Dorsolateral prefrontal cortex (tissue), 122 donors: ENCODE measurements at places on chromosomes 11 and 22.

GRCh38 chr11:57527056-57527631 is 3.4 kb downstream of the TIMM10 start:
- peak; percentile 83 for DNase-seq

- DNase-seq, result no peak
Observed at GRCh38 chr22:45399712-45400445, 13.5 kb downstream of the SMC1B start.

- no peak for DNase-seq
Observed at GRCh38 chr11:81959341-81959740, 774.3 kb downstream of the FAM181B start.

DNA sequence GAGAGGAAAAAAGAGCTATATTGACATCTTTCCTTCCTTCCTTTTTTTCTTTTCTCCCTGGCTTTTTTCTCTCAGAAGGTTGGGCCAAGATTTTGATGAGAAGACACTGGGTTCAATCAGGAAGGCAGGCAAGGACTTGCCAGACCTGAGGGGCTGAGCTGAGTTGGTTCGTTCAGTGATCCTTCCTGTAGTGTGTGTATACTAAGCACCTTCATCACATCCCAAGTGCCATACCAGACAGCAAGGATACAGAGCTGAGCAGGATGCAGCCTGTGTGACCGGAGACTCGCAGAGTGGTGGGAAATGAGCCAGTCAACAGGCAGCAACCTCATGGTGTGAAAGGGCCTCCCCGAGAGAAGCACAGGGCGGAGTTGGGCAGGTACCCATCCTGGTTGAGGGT is 95.5 kb downstream of the SPON1 start:
- no peak for DNase-seq

DNA sequence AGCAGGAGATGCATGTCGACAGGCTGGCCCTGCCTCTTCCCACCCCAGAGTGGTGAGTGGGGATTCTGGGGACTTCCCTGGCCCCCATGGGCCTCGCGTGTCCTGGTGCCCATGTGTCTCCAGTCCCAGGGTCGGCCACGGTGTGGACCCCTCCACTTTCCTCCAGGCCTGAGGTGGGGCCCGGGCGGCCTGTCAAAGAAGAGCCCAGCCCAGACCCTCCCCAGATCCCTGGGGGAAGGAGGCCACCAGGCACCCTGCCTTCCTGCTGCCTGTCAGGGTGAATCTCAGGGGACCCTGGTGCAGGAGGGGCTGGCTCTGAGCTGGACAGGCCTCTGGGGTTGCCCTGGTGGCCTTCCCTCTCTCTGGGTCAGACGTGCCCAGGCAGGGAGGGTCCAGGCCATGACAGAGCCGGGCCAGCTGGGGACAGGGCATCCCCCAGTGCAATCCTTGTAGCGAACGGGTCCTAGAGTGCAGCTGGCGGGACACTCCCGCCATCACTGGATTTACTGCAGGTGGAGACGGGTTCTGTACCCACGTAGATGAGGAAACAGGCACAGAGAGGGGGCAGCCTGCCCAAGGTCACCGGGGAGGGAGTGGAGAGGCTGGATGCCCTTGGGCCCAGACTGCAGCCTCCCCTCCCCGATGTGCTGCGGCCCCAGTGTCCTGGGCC is 13.5 kb upstream of the MUC6 start:
- peak; percentile 11 for DNase-seq

DNA sequence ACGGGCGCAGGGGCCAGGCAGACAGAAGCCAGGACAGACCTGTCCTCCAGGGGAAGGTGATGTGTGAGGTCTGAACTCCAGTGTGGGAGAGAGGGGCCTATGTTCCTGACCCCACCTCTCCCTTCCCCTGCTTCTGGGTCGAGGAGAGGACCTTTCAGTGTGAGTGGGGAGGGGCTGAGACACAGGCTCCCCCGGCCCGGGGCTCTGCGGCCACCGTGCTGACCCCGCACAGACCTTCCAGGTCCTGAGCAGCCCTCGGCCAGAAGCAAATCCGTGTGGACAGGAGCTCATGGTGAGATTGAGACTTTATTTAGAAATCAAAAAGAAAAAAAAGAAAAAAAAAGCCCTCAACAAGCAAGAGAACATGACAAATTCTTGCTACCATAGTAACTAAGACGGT is 680.5 kb downstream of the BRD1 start:
- DNase-seq, result no peak

GRCh38 chr22:33440756-33441155 is 382.6 kb upstream of the SYN3 start:
- DNase-seq, result no peak

DNA sequence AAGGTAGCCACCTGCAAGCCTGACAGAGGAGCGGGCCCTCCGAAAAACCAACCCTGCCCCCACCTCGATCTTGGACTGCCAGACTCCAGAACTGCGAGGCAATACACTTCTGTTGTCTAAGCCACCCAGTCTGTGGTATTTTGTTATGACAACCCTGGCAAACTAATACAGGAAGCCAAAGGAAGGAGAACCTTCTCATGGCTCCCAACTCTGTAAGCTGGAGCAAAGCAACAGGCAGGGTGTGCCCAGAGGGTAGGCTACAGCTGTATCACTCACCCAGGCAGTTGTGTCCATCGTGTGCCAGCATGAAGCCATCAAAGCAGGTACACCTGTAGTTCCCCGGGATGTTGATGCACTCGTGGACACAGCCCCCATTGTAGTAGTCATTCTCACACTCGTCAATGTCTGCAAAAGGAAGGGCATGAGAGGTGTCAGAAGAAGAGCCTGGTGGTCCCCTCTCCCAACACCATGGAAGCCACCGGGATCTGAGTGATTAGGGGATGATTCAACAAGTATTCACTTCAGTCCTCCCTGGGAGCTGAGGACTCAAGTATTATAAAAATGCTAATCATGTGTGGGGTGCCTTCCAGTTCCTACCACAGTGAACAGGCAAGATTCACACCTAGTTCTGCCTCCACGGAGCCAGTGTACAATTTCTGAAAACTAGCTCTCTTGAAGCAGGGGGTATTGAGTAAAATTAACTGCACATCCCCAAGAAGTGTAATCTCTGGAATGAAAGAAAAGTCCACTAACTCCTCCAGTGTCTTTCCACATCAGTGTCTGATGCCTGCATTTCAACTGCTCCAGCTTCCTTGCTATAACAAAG is 23.3 kb downstream of the SCUBE1 start:
- DNase-seq, result no peak

GRCh38 chr11:130631119-130631518 is 182.7 kb downstream of the ADAMTS15 start:
- no peak for DNase-seq

- DNase-seq, result no peak
Observed at GRCh38 chr22:31160328-31160978, 471 bp downstream of the RNF185 start.

GRCh38 chr11:86673872-86674750 is 1.7 kb upstream of the ME3 start:
- DNase-seq, result no peak

- no peak for DNase-seq
Observed at GRCh38 chr11:1668911-1669473, 28.0 kb upstream of the KRTAP5-6 start.

DNA sequence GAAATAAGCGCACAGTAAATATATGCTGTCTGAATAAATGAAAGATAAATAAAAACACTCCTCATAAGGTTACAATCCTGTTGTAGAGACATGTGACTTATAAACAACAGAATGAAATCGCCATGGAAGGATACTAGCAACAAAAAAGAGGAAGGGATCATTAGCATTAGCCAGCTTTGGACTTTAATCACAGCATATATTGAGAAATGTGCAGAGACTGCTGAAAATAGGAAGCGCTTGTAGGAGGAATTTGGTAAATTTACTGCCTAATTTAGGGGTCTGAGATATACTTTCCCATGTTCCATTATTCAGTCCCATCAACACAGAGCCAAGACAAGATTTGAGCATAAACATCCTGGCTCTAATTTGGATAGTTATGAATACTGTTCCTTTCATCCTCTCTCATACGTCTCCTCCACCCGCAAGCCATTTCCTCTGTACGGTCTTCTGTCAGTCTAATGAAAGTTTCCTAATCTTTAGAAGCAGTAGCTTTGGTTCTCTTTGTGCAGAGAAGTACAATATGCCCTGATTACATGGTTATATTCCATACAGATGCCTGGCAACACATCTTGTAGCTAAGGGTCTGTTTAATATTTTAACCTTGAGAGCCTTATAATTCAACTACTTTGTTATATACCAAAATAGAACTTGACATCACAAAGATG is 37.1 kb upstream of the AKIP1 start:
- DNase-seq, result no peak

DNA sequence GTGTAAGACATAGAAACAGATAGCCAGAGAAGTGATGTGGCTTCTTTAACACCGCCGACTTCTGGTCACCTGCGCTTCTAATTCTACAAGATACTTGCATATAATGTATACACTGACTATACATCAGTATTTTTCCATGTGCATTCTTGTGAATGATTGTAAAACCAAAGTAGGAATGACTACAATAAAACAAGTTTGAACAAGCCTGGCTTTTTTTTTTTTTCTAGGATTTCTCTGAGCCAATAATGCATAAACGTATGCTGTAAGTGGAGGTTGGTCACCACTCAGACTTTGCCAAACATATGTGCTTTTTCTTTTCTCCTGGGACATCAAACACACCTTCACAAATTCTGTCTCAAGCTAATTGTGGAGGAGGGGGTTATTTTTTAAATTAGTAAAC is 237.8 kb upstream of the KIRREL3 start:
- DNase-seq, result no peak

- no peak for DNase-seq
Observed at GRCh38 chr22:25113316-25113721, 86.3 kb upstream of the CRYBB3 start.

GRCh38 chr22:43465291-43466015 is 53.6 kb downstream of the MPPED1 start:
- no peak for DNase-seq

DNA sequence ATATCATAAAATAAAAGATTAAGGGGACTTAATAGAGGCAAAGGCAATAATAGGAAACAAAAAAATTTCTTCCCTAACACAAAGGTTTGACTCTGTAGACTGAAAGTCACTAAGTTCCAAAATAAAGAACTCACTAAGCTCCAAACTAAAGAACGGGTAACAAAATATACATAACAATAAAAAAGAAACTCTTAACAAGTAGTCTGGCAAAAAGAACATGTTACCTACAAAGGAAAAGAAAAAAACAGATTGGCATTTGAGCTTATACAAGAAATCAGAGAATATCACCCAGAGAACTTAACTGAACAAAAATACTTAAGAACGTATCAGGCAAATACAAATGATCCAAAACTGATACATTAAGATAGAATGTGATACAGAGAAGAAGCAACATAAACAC is 7.5 kb downstream of the ARHGAP32 start:
- DNase-seq, result no peak

GRCh38 chr11:68780829-68781228 is 29.5 kb upstream of the TESMIN start:
- DNase-seq, result no peak

DNA sequence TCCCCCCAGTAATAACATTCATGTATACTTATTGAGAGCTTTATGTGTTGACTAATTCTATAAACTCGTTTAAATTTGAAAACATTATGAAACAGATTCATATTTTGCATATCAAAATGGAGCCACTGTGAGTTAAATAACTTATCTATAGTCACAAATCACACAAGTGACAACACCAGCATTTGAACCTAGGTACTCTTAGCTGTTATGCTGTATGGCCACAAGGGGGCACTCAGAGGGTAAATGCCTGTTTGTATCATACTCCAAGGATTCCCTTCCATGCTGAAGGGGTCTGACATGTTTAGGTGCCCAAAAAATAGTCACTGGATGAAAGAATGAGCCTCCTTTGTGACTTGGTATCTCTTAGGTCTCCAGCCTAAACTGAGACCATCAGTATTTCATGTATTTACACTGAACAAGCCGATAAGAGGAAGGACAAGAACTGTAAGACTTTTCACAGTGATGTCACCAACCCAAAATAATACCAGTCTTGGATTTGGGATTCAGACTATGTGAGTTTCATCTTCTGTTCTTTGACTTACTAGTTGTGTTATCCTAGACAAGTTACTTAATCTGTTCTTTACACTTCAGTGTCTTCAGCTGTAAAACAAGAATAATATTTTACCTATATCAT is 12.2 kb upstream of the OR52D1 start:
- no peak for DNase-seq

DNA sequence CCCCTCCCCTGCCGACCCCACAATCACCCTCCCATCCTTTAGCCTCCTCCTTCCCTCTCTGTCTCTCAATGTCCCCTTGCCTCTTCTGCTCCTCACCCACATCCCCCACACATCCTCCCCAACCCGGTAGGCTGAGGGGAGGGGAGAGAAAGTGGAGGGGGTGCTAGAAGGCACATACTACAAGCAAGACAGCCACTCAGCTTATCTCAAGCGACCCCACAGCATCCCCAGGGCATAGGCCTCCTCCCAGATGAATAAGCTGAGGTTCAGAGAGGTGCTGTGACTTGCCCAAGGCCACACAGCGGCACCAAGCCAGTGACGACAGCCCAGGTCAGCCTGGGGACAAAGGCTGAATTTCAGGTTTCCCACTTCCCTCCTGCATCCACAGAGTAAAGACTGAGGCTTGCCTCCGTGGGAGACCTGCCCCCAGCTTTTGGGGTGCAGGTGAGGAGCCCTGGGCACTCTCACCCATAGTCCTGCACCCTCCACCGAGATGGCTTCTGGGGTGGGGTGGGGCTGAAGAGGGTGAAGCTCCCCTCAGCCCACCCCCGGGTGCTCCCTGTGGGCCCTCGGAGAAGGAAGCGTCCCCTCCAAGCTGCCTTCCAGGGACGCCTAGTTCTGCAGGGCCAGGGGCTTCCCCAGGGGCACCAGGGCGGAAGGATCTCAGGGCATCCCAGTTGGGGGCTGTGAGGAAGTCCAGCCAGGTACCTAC is 511 bp downstream of the RAC2 start:
- DNase-seq, result no peak

DNA sequence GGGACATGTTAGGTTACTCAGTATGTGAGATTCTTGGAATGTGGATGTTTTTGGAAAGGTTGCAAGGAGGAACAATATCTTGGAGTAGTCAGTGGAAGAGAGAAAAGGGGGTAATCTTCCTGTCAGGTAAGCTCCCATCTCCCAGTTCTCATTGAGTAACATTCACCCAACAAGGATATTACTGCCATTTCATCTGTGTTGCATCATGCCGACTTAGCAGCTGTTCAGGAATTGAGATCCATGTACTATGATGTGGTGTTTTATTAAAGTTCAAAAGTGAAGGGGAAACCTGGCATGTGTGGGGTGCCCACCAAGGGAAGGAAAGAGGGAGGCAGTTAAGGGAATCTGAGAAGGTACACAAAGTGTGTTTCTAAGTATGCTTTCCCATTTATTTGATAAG is 58.4 kb upstream of the RASSF10 start:
- no peak for DNase-seq

DNA sequence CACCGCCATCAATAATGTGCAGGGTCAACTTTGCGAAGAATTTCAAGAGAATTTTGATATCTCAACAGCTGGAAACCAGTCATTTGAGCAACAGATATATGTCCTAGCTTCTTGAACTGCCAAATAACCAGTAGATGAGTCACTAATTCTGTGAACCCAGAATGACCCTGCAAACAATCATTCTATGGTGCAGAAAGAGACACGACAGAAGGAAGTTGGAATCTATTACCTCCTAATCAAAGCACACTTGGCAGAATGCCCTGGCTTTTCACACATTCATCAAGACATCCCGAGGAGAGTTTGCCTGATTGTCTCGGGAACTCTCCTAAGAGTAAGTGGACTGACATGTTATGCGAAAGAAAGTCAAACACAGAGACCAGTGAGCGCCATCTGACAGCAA is 621.1 kb downstream of the OPCML start:
- DNase-seq, result no peak
